ENCODE measurements at places on chromosomes 1 and 21. TPM values are rescaled to one million over a fixed set of nuclear protein-coding genes. Genes with fewer than 3 reads are reported as not detected.

The SPOCD1 gene
- under 0.01 TPM for total RNA-seq

DNA sequence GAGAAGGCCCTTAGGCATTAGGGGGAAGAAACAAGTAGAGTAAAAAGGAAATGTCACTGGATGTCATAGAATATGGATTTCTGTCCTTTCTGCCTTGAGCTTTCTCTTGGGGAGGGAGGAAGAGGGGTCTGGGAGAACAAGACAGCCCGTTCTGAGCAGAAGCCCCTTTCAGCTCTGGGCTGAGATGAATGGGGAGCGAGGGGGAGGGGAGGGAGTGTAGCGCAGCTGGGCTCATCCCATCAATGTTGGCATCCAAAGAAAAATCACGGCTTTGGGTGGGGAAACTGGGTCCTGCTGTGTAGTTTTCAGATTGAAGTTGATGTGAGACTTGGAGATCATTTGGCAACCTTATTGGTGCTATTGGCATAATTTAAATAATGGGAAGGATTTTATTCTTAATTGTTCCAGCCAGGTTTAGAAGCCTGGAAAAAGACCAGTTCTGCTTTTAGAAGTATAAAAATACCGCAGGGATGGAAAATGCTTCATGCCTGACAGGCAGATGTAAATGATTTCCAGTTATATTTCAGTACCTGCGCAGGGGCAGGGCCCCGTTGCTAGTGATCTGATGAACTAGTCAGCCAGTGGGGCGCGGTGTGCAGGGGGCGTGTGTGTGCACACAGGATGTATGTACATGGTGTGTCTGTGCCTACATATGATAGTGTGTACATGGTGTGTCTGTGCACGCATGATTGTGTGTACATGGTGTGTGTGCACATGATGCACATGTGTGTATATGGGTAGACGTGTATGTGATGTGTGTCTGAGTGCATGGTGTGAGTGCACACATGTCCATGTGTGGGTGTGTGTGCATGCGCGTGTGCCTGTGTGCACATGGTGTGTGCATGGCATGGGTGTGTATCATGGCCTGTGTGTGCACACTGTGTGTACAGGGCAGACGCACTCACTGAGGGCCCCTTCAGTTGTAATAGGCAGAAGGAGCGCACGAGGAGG is 36.0 kb downstream of the ABCG1 start:
- DNase-seq: no peak

- DNase-seq: no peak
These were observed 64.7 kb upstream of the LPGAT1 start for GRCh38 chr1:211895126-211895759.

DNA sequence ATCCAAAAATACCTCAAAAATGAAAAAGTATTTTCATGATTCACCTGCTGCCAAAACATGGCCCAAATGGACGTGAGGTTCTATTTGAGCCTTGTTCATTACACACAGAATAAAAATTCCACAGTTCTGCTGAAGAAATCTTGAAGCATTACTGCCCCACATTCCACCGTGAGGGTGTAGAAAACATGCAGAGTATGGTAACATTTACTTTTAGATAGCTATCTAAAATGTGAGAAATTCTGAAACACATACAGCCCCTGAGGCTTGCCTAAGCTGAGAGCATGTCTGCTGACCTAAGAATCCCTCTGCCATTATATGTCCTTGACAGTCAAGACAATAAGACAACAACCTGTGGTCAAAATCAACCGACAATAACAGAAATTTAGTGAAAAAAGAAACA is 186.5 kb downstream of the DSCAM start:
- no peak for DNase-seq

GRCh38 chr1:207885129-207886032 is 25.5 kb downstream of the CD34 start:
- DNase-seq: peak; percentile 75
